ENCODE measurements at places on chromosomes 1 and 21.

DNA sequence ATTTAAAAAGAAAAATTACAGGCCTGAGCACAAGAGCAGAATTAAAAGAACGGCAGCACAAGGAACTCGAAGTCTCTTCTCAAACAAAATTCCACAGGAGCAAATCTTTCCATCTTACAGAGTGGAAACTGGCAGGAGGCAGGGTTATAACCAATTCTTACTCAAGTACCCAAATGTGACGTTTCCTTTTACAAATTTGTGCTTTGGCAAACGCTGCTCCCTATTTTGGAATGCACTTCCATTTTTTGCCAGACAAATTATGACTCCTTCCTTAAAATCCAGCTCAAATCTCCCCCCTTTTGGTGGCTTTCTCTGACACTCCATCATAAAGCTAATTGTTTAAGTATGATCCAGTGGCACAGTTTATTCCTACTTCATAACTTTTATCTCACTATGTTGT, 7.8 kb downstream of the ERI3 start:
- no peak for DNase-seq

DNA sequence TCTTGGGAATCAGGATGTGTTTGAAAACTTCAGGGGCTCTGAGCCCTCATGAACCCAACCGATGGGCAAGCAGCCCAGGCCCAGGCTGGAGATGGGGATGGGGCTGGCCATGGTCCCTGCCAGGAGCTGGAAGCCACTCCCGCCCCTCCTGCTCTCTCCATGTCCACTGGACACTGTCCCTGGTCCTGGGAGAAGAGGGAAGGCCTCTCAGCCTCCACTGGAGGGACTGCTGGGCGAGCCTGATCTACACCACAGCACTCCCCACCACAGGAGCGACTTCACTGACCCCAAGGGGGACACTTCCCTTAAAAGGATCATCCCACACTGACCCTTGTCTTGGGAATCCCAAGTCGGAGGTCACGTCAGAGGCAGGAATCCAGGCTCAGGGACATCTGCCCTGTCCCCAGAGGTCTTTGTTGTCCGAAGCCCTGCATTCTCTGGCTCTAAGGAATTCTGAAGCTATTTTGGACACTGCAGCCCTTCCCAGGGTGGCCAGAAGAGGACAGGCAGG, 16.9 kb upstream of the COL18A1 start:
- no peak for DNase-seq

- DNase-seq: no peak
These were observed 32.3 kb upstream of the TENT5C start for GRCh38 chr1:117573386-117574023.

DNA sequence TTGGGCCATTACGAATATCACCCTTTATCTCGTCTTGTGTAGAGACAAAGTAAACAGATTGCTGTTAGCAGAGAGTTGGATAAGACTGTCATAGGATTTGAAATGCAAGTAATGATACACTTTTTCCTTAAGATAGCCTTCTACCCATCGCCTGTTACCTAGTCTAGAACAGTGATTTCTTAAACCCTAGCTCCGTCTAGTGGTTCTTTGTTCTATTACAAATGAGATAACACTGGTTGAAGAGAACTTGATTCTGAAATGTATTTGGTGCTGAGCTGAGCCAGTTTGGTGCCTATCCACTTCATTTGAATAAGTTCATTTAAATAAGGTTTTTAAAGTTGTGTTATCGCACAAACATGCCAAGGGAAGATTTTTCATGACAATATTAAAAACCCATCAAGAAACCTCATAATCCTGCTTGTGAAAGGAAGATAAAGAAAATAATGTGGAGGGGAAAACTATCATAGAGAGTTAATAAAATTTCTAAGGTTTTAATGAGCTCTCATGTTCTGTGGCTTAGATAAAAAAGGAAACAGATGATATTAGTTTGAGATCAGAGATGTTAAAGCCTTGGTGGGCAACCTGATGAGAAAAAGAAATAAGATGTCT, 1.5 kb upstream of the KCNH1 start:
- DNase-seq: no peak

DNA sequence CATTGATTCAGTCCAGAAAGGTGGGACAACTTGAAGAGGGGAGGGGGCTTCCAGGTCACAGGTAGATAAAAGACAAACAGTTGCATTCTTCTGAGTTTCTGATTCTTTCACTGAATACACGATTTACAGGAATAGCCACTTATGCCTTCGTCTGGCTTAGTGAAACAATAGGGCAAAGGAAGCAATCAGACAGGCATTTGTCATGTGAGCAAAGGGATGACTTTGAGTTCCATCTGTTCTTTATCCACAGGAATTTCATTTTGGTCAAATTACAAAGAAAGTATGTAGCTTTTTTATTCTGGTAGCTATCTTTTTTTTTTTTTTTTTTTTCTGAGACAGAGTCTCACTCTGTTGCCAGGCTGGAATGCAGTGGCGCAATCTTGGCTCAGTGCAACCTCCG, 202.5 kb downstream of the TTLL7 start:
- DNase-seq: no peak

DNA sequence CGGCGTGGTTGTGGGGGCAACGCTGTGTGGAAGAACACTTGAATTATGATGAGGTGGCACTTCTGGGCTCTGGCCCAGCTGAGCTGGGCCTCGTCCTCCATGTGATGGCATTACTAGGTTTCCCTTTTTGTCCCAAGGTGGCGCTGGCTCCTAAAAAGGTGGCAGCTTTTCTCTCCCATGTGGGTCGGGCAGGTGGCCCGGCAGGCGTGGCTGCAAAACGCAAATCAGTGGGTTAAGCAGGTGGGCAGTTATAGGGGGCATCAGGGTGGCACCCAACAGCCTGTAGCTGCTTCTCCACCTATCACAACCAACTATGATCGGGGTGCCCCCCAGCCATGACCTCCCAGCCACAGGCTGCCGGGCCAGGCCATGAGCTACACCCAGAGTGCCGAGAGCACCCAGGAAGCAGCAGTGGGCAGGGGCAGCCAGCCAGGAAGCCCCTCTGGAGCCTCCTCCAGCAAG, 59.6 kb downstream of the KCNAB2 start:
- DNase-seq: no peak

GRCh38 chr1:3910857-3911845, 11.1 kb upstream of the C1orf174 start:
- DNase-seq: no peak

DNA sequence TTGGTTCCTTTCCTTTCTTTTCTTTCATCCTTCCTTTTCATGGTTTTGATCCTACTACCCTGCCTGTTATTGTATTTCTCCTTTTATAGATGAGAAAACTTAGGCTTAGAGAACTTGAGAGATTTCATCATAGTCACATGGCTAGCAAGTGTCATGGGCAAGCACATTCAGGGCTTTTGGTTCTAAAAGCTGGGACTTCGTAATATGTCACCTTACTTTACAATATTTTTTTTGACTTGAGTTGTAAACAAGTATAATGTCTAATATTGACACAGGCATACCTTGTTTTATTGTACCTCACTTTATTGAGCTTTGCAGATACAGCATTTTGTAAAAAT, 70.7 kb downstream of the MTR start:
- DNase-seq: no peak

DNA sequence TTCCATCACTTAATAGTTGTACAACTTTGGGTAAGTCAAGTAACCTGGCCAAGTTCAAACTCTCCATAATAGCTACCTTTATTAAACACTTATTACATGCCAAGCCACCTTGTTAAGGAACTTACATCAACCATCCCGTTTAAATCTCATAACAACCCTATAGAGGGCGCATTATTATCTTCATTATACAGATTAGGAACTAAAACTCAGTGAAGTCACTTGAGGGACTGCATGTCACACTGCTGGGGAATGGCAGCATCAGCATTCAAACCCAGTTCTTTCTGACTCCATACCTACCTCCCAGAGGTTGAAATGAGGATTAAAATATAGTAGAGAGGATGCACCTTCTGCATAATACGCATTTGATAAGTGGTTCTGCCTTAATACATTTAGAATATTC, 47.1 kb upstream of the PLA2G2C start:
- DNase-seq: no peak

DNA sequence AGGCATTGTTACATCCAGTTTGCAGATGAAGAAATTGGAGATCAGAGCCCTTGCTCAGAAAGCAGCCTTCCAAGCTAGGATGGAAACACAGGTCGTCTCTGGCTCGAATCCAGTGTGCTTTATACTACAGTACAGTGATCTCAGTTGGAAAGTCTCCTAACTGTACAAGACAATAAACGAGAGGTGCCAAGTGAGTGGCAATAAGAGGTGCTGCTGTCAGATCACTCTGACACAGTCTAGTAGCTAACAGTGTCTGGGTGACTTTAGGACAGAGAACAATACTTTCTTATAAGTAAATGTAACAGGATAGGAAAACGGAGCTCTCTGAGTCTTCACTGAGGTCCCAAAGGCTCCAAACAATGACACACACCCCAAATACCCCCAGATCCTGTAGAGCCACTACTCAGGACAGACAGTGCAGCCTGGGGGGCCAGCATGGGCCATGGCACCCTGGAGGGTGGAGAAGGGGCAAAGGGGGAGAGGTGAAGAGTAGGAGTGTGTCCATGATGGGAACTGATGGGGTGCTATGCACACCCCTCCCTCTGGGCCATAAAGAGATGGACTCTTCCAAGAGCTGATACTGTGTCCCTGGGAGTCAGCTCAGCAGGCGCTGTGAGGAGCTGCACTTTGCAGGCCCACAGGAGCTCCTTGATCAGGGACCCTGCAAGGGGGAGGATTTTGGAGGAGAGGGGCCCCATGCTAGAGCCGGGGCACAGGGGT, 3.3 kb downstream of the SH3BGR start:
- no peak for DNase-seq

GRCh38 chr1:52672946-52673345, 25.2 kb downstream of the COA7 start:
- no peak for DNase-seq

DNA sequence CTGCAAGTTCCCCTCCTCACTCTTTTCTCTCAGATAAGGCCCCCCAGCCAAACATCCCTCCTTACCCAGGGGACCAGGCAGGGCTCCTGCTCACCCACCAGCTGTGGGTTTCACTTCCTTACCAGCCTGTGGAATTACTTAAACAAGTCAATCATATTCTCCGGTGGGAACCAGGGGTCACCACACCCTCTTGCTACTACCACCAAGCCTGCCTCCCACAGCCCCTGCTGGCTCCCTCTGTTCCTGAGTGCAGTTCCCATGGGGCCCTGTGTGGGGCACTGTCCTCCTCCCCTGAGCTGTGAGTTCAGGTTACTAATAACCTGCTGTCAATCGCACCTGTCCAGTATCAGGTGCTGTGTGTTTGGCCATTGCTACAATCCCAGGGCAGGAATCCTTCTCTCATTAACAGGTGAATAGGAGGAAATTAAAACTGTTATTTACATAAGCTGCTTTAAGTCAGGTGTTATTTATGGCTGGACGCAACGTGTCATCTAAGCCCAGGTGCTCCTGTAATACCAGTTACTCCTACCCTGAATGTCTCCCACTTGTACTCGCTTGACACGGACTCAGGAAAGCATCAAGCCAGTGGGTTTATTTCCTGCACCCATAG, 53.1 kb upstream of the LBR start:
- no peak for DNase-seq

GRCh38 chr1:215786997-215787396, 219.9 kb downstream of the KCTD3 start:
- no peak for DNase-seq

DNA sequence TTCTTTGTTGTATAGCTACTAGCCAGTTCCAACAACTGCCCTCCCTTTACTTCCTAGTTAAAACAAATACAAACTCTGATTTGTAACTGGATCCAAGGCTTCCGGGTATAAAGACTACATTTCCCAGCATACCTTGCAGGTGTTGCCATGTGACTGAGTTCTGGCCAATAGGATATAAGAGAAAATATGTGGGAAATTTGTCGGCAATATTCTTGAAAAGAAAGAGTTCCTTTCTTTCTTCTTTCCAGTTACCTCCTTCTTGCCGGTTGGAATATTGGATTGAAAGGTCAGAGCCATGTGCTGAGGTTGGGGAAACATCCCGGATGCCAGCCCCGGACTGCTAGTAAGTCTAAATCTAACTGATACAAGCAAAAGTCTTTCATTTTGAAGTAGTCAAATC, 23.0 kb upstream of the ZBTB40 start:
- DNase-seq: peak; percentile 2

DNA sequence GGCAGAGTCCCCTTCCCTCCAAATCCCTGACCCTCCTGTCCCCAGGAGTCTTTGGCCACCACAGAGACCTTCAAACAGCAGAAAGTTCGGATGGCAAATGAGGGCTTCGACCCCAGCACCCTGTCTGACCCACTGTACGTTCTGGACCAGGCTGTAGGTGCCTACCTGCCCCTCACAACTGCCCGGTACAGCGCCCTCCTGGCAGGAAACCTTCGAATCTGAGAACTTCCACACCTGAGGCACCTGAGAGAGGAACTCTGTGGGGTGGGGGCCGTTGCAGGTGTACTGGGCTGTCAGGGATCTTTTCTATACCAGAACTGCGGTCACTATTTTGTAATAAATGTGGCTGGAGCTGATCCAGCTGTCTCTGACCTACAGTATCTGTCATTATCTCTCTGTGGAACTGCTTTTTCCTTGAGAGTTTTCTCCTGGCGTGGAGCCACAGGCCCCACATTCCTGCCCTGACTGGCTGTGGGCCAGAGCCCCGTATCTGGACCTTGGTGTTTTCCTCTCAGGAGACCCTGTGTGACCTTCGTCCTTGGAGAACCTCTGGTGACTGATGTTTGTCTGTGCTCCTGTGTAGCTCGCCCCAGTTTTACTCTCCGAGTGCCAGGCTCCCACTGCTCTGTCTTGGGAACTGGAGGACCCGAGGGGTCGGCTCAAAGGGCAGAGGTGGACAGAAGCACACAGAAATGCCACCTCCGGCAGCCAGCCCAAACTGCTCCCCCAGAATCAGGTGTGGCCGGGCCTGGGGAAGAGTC, 4.8 kb downstream of the SLC27A3 start:
- DNase-seq: no peak

- DNase-seq: no peak
These were observed 20.7 kb downstream of the C1QB start for GRCh38 chr1:22673486-22674409.

DNA sequence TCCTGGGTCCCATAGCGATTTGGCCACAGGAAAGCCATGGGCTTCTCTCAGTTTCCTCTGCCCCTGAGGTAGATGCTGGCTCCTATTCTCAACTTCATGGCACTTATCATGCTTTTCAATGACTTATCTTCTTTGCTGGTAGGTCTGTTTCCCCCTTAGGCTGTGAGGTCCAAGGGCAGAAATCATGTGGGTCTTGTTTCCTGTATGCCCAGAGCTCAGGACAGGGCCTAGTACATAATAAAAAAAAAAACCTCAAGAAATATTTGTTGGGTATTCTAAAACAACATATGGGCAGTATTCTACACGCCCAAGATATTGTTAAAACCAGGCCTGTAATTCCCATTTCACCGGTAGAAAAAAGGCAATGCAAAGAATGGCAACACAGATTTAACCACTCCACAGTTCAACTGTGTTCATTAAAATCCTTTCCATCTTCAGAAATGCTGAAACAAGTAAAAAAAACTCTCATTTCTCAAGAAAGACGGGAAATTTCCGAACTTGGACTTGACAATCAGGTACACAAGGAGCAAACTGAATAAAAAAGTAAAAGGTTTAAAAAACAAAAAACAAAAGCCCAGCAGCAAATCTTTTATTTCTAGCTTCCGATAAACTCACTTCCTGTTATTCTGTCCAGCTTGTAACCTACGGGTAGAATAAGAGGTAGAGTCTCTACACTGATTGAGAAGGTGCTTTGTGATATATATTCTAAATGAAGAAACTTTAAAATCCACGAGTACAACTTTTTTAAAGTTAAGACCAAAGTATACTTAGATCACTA, 6.3 kb upstream of the TDRD10 start:
- no peak for DNase-seq

- no peak for DNase-seq
These were observed 45.3 kb downstream of the TARBP1 start for GRCh38 chr1:234433563-234434285.
